Pancreas (tissue), 10 donors: ENCODE measurements at places on chromosomes 1 and 21.

DNA sequence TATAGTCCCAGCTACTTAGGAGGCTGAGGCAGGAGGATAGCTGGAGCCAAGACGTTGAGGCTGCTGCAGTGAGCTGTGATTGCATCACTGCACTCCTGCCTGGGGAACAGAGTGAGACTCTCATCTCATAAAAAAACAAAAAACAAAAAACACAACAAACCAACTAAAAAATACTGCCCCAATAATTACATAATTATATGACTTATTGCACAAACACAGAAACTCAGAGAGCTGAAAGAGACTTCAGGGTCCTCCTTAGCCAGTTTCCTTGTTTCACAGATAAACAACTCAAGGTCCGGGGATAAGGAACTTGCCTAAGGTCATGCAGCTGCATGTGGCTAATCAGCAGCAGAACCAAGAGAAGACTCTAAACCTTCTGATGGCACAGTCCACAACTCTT, 11.9 kb downstream of the EXTL2 start:
- no peaks in the 10 kb centered on the region for H3K36me3 ChIP-seq
- H3K27ac ChIP-seq, result no peak overlapping the region
- H3K4me3 ChIP-seq, result no peak overlapping the region
- H3K4me1 ChIP-seq, result no peaks in the 10 kb centered on the region

- no peak for DNase-seq
- H3K27ac ChIP-seq, result no peak overlapping the region
- no peak overlapping the region for H3K4me3 ChIP-seq
Measured at GRCh38 chr1:246215510-246215903, 291.6 kb downstream of the SMYD3 start.

DNA sequence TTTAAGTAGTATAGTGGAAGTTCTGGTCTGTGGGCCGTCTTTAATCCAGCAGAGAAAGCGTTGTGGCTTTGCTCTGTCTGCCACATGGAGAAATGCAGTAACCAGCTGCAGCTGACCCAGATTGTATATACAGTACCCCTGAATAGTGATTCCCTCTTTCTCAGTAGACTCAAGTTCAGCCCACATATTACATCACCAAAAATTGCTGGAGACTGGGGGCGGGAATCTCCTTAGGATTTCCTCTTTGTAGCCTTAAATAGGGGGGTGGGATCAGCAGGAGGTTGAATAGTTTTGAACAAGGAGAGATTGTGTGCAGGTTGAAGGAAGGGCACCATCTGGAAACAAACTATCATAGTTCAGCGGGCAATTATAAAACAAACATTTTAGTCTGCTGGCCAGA, at the start of gene ANGPTL1:
Gene ANGPTL1 (minus strand): TSS at position 134 of the 400 bp plus-strand sequence. CDS start 5,301 bp downstream, outside the sequence.
- no peaks in the 10 kb centered on the region for H3K36me3 ChIP-seq
- H3K27ac ChIP-seq, result peak within 1 kb of the TSS; percentile 59
- H3K4me3 ChIP-seq, result peak within 1 kb of the TSS; percentile 20
- DNase-seq, result no peak
- H3K4me1 ChIP-seq, result peaks cover 28% of the 10 kb centered on the region

DNA sequence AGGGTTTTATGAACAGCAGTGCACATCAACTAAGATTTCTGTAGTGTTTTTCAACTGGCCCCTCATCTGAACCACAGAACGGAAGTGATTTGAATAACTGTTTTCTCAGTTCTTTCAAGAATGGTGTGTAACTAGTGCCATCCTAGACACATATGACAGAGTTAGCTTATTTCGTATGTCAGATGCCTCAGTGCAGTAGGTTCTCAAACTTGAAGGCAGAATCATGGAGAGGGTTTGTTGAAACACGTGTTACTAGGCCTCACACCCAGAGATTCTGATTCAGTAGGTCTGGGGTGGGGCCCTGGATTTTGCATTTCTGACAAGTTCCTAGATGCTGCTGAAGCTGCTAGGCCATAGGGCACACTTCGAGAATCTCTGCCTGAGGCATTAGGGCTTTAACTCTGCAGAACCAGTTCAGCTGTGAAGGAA, 49.0 kb downstream of the SCCPDH start:
- no peak for DNase-seq
- no peaks in the 10 kb centered on the region for H3K4me1 ChIP-seq

- DNase-seq, result no peak
- H3K4me3 ChIP-seq, result no peak overlapping the region
- no peaks in the 10 kb centered on the region for H3K27me3 ChIP-seq
- H3K36me3 ChIP-seq, result no peaks in the 10 kb centered on the region
- no peak overlapping the region for H3K27ac ChIP-seq
- H3K4me1 ChIP-seq, result no peaks in the 10 kb centered on the region
Measured at GRCh38 chr1:67313934-67314671, 6.4 kb downstream of the IL12RB2 start.

GRCh38 chr1:1088801-1089680, 14.9 kb upstream of the RNF223 start:
- no peak overlapping the region for H3K27ac ChIP-seq
- no peak overlapping the region for H3K4me3 ChIP-seq
- H3K4me1 ChIP-seq, result no peaks in the 10 kb centered on the region

DNA sequence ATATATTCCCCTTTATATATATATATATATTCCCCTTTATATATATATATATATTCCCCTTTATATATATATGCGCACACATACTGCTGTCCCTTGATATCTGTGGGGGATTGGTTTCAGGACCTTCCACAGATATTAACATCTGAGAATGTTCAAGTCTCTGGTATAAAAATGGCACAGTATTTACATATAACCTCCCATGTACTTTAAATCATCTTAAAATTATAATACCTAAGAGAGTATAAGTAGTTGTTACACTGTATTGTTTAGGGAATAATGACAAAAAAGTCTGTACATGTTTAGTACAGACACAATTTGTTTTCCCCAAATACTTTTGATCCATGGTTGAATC, 45.8 kb downstream of the NR5A2 start:
- no peak for DNase-seq
- peak overlapping the region; percentile 74 for H3K27ac ChIP-seq
- no peaks in the 10 kb centered on the region for H3K36me3 ChIP-seq
- no peaks in the 10 kb centered on the region for H3K27me3 ChIP-seq

DNA sequence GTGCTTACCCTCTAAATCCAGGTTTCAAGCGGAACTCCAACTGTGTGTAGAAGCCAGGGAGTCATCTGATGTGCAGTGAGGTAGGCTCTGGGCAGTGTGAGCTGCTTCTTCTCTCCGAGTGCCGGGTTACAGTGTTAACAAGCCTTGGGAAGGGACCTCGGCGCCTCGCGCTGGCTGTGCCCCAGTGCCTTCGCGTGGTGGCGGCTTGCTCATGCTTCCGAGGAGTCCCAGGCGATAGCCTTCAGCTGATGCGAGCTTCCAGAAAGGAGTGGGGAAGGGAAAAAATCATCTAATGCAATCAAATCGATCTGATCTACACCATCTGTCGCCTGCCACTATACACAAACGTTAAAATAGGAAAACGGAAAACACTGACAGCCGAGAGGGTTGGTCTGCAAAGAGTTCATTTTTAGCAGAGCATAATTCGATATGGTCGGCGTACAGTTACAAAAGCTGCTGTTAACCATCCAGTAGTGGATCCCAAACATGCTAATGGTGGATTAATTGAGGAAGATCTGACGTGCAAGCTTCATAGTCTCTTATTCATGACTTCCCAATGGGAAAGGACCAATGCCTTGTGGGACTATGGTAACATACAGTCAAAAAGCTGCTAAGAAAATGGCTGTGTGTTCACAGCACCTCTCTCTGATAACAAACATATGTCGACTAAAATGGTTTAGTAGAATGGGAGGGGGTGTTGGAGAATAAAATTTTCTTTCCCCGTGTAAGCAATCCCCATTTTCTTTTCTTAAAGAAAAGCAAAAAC, 128.7 kb upstream of the DPYD start:
- H3K36me3 ChIP-seq, result no peaks in the 10 kb centered on the region
- no peak overlapping the region for H3K4me3 ChIP-seq
- no peak overlapping the region for H3K27ac ChIP-seq
- peaks cover 7% of the 10 kb centered on the region for H3K27me3 ChIP-seq
- DNase-seq, result no peak
- no peaks in the 10 kb centered on the region for H3K4me1 ChIP-seq

- no peak overlapping the region for H3K27ac ChIP-seq
- no peaks in the 10 kb centered on the region for H3K36me3 ChIP-seq
- no peak for DNase-seq
- no peak overlapping the region for H3K4me3 ChIP-seq
Measured at GRCh38 chr1:211900441-211900840, 69.9 kb upstream of the LPGAT1 start.

- H3K4me1 ChIP-seq, result no peaks in the 10 kb centered on the region
- H3K27ac ChIP-seq, result no peak overlapping the region
- H3K36me3 ChIP-seq, result no peaks in the 10 kb centered on the region
- H3K4me3 ChIP-seq, result no peak overlapping the region
- DNase-seq, result no peak
Measured at GRCh38 chr1:119477710-119478109, 29.3 kb upstream of the HSD3B1 start.

DNA sequence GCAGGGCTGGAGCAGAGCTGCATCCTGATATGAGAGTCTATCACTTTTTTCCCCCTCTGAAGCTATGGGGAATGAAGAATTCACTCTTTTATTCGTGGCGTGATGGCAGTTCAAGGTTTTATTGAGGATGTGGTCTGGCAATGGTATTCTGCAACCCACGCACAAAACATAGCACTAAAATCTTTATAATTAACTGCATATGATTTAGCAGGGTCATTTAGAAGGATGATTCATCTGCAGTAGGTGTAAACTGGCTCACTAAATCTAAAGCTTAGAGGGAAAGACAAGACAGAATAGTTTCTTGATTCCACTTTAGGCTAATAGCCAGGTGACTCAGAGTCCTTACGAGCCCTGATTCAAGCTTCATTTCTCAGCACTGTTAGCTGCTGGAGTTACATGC, 25.0 kb upstream of the CHRM3 start:
- H3K4me3 ChIP-seq, result no peak overlapping the region
- no peaks in the 10 kb centered on the region for H3K27me3 ChIP-seq
- H3K4me1 ChIP-seq, result no peaks in the 10 kb centered on the region
- DNase-seq, result no peak
- H3K36me3 ChIP-seq, result no peaks in the 10 kb centered on the region
- no peak overlapping the region for H3K27ac ChIP-seq

- no peaks in the 10 kb centered on the region for H3K27me3 ChIP-seq
- no peak overlapping the region for H3K4me3 ChIP-seq
- H3K27ac ChIP-seq, result no peak overlapping the region
- no peaks in the 10 kb centered on the region for H3K4me1 ChIP-seq
- H3K36me3 ChIP-seq, result no peaks in the 10 kb centered on the region
Measured at GRCh38 chr1:42733415-42734200, 6.4 kb downstream of the CLDN19 start.

- no peaks in the 10 kb centered on the region for H3K27me3 ChIP-seq
- H3K4me1 ChIP-seq, result peaks cover 8% of the 10 kb centered on the region
- no peak for DNase-seq
- H3K4me3 ChIP-seq, result no peak overlapping the region
- no peak overlapping the region for H3K27ac ChIP-seq
Measured at GRCh38 chr1:175388285-175388684, 195.7 kb upstream of the KIAA0040 start.

DNA sequence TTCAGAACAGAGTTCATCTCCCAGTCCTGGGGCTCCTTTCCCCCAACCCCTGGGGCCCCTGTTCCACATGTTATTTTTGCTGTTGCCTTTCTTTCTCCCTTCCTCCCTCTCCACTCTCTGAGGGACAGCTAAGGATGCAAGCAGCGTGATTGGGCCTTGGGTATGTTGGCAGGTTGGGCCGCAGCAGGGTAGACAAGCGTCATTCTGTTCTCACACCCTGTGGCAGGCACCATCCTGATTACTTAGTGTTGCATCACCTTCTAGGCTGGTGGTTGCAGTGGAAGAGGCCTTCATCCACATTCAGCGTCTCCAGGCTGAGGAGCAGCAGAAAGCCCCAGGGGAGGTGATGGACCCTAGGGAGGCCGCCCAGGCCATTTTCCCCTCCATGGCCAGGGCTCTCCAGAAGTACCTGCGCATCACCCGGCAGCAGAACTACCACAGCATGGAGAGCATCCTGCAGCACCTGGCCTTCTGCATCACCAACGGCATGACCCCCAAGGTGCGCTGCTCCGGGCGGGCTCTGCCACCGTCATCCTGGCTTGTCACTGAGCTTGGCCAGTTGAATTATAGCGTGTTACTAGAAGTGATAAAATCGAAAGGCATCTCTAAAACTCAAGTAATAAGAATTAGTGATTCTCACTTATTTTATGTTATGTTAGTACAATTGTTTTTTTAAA, 43.4 kb downstream of the VANGL1 start:
- no peaks in the 10 kb centered on the region for H3K36me3 ChIP-seq
- H3K27ac ChIP-seq, result no peak overlapping the region
- no peak for DNase-seq
- no peaks in the 10 kb centered on the region for H3K4me1 ChIP-seq
- no peak overlapping the region for H3K4me3 ChIP-seq
- no peaks in the 10 kb centered on the region for H3K27me3 ChIP-seq

DNA sequence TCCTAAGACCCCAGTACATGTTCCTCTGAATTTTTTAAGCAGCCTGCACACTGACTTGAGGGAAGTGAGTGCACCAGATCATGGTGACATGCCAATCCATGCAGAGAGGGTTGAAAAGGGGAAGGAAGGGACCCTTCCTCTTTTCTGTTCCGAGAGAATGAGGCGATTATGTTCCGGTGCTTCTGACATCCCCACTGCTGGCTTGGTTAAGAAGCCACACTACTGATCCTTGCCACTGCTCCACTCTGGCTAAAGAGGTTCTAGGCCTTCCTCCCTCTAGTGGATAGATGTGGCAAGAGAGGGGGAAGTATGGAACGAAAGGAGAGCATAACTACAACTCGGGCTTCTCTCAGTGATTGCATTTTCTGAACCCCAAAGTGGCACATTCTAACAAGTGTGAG, 1.8 kb upstream of the CYB5R1 start:
- no peak overlapping the region for H3K4me3 ChIP-seq
- peaks cover 20% of the 10 kb centered on the region for H3K4me1 ChIP-seq
- DNase-seq, result no peak
- no peaks in the 10 kb centered on the region for H3K36me3 ChIP-seq
- H3K27me3 ChIP-seq, result no peaks in the 10 kb centered on the region
- H3K27ac ChIP-seq, result peak overlapping the region; percentile 79
